ENCODE measurements at places on chromosomes 2 and 18. TPM values are rescaled to one million over a fixed set of nuclear protein-coding genes. Genes with fewer than 3 reads are reported as not detected.
A peak's percentile ranks its signal among the peaks of the same experiment; 100 is the strongest.

SRD5A2 gene
- total RNA-seq, result not detected

DNA sequence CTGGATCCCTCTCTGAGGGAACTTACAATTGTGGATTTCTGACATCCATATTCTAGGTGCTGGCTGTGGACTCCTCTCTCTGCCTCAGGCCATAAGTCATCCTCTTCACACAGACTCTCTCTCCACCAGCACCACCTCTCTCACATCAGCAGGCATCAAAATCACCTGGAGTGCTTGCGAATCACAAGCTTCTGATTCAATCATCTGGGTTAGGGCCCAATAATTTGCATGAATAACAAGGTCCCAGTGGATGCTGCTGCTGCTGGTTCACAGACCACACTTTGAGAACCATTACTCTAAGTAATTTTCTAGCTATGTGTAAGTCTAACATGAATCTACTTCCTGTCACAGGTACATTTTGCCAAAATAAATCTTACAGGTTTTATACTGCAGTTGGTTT, 214.9 kb downstream of the DSEL start:
- DNase-seq, result no peak

- DNase-seq, result no peak
Observed at GRCh38 chr2:238631491-238632180, 204.9 kb downstream of the ASB1 start.

DNA sequence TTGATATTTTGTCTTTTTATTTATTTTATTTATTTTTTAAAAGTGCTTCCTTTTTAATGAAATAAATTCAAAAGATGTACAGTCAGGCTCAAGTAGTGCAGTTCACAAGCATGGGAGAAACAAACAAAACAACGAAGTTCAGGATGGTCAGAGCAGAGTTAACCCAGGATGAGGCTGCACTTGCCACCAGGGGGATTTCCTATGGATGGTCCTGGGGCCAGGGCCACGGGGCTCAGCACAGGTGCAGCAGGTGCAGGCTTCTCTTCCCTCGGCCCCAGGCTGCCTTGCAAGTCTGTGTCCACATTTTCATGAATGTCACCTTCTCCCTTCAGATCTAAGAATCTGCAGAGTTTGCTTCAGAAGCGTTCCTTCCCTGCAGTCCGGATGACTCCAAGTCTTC, 76.5 kb downstream of the CDCA7 start:
- no peak for DNase-seq

DNA sequence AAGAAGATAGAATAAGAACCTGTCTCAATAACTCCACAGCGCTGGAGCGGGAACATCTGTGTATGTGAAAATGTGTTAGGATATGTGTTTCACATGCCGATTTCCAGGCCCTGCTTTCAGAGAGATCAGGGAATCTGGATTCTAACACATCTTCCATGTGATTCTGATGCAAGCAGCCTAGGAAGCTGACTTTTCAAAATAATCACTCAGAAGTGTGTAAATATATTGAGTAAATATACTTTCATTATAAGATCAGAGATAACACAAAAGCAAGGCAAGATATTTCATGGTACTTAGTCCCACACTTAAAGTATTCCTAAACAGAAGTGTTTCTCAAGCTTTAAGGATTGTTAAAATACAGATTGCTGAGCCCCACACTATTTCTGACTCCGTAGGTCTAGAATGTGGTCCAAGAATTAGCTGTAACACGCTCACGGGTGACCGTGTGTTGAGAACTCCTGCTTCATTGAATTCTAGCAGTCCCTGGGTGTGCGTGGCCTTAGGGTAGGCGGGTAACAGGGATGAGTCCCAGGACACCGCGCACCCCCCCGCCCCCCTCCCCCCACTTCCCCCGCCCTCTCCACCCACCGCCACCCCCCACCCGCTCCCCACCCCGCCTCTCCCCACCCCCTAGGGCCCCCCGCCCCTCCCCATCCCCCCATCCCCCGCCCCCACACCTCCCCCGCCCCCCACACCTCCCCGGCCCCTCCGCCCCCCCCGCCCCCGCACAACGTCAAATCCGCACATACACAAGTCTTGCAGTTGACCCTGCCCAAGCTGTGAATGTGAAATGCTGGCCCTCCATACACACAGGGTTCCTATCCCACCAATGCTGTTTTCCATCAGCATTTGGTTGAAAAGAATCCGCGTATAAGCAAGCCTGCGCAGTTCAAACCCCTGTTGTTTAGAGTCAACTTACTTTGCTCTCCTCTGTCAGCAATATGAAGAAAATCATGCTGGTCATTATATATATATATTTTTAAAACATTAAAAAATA, 94.2 kb upstream of the SLC39A10 start:
- peak; percentile 25 for DNase-seq

DNA sequence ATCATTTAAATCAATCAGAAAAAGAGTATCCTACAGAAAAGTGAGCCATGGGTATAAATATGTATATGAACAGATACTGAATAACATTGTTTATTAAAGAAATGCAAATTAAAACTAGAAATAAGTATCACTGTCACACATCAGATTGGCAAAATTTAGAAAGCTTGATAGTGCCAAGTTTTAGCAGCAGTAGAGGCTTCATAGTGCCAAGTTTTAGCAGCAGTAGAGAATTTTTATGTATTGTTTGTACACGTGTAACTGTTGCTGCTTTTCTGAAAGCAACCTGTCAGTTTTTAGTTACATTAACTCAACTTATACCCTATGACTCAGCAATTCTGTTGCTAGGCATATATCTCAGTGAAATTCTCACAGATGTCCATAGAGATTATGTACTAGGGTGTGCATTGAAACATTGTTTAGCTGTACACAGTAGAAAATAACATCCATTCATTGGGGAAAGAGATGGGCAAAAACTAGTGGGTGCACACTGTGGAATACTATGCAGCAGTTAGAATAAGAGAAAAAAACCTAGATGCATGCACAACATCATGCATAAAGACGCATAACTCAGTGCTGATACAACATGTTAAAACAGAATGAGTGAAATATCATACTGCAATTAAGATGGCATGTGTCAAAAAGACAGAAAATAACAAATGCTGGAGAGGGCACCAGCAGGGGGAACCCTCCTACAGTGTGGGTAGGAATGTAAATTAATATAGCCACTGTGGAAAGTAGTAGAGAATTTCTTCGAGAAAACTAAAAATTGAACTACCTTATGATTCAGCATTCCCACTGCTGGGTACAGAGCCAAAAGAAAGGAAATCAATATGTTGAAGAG, 294.5 kb upstream of the NT5C1B start:
- no peak for DNase-seq

DNA sequence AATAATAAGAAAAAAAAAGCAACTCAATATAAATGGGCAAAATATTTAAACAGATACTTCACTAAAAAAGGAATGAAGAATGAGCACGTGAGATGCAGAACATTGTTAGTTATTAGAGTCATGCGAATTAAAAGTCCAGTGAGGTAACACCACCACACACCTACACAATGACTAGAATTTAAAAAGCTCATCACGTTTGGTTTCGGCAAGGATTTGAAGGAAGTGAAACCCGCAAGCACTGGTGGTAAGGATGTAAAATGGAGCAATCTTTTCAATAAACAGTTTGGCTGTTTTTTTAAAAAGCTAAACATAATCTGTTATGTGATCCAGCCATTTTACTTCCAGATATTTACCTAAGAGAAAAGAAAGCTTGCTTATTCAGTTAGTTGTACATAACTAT, 1181.6 kb upstream of the CELF4 start:
- DNase-seq, result no peak

DNA sequence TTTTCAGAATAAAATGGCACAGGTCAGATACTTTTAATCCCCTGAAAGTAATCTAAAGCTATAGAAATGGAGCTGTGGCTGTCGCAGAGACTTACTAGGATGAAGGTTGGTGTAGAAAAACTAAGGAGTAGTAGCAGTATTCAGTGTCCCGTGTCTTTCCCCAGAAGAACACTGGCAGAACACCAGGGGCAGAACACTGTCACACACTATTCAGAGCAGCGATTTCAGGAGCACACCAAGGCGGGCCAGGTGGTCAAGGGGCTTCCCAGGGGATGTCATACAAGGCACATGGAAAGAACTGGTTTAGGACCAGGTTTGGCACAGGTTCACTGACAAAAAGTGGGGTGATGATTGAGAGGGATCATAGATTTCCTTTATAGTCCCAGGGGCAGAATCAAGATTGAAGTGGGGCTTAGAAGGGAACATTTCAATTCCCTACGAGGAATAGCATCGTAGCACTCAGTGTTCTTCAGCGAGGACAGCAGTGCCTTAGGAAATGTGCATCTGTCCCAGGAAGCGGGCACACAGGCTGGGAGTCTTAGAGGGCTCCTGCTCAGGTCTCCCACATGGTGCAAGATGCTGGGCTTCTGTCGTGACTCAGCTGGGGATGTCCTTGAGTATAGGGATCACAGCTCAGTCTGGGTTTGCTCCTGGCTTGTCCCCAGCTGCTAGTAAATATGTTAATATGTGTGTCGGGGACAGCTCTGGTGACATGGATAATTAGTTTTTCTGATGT, 22.6 kb downstream of the BCL2L11 start:
- no peak for DNase-seq
